ENCODE measurements at places on chromosomes 5 and 9.

GRCh38 chr5:40437452-40437861 lies 242.3 kb upstream of the PTGER4 start:
- no peak for DNase-seq

- no peak for DNase-seq
Observed at GRCh38 chr9:21904776-21905175, 89.4 kb downstream of the CDKN2A start.

DNA sequence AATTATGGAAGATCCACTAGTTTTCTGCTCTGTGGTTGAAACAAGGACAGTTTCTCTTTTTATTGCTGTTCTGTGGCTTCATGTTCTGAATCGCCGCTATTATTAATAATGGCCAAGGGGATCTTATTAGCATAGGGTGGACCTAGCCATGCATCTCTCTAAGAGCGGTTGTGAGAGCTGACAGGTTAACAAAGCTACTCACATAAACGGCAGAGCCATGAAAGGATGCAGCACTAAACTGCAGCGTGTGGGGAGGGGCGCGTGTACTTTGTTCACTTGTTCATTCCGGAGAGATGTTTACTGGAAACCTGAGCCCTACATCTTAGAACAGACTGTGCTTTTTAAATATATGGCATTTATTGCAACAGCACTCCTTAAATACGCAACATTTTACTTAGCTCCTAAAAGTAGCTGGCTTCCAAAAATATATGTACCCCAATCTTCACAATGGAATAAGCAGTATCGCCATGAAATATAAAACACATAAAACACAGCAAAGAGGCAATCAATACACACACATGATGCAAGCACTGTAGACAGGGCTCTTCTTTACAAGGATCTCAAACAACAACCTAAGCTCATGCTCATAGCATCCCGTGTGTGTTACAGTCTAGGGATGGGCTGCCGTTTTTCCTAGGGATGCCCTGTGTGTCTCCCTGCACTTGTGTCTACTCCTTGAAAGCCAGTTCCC lies 424.6 kb downstream of the MED10 start:
- DNase-seq, result no peak

DNA sequence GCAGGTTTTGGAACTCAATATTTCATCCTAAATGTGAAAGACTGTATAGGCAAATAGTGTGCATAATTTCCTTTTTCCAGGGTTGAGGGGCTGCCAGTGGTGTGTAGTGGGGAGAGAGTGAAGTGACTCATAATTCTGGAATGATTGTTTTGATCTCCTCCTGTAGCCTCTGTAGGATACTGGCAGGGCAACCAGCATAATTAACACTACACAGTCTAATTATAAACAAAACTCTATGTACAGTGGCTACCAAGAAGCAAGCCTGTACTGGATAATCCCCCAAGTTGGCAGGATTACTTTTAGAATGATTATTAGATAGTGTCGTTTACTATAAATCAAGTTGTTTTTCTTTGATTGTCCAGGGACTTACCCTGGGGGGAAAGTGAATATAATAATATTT lies 32.2 kb downstream of the LNPEP start:
- no peak for DNase-seq

- no peak for DNase-seq
Observed at GRCh38 chr5:173953528-173954090, 35.4 kb upstream of the C5orf47 start.

DNA sequence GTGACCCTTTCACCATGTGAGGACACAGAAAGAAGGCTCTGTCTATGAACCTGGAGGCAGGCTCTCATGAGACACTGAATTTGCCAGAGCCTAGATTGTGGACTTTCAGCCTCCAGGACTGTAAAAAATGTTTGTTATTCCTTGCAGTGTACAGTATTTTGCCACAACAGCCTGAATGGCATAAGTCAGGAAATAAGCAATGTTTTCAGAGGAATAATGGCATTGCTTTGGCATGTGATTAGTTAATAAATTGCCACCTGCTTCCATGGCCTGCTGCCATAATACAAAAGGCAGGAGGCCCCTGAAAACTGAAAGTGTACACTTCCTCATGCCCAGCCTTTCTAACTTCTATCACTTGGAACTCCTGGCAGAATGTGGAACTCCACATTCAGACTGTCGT lies 408.1 kb downstream of the GADD45G start:
- no peak for DNase-seq

- DNase-seq, result no peak
Observed at GRCh38 chr9:7144265-7145046, 386.7 kb downstream of the KDM4C start.

- DNase-seq, result no peak
Observed at GRCh38 chr9:127168756-127169574, 46.5 kb upstream of the ANGPTL2 start.

GRCh38 chr5:133029416-133029815 lies 3.1 kb upstream of the ZCCHC10 start:
- DNase-seq, result no peak

DNA sequence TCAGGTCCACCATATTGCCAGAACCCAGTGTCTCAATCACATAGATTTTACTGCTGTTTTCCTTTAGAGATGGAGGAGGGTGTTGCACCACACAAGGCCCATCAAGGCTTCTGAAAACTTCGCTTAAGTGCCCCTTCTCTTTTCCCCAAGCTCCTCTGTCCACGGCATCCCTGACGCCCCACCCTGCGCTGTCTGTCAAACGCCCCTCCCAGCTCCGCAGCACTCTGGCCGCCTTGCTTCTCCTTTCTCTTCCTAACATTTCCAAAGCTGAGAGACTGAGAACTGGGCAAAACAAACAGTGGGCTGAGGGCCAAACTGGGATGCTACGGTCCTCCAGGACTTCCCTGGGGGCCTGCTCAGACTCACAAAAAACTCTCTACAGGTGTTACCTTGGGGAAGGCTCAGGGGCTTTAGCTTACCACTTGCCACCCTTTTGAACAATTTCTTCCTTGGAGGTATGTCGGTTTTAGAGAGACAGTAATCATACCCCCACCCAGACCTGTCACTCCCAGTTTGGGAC lies 28.3 kb upstream of the ERGIC1 start:
- DNase-seq, result no peak

- no peak for DNase-seq
Observed at GRCh38 chr9:37996819-37997217, 72.2 kb downstream of the SHB start.

DNA sequence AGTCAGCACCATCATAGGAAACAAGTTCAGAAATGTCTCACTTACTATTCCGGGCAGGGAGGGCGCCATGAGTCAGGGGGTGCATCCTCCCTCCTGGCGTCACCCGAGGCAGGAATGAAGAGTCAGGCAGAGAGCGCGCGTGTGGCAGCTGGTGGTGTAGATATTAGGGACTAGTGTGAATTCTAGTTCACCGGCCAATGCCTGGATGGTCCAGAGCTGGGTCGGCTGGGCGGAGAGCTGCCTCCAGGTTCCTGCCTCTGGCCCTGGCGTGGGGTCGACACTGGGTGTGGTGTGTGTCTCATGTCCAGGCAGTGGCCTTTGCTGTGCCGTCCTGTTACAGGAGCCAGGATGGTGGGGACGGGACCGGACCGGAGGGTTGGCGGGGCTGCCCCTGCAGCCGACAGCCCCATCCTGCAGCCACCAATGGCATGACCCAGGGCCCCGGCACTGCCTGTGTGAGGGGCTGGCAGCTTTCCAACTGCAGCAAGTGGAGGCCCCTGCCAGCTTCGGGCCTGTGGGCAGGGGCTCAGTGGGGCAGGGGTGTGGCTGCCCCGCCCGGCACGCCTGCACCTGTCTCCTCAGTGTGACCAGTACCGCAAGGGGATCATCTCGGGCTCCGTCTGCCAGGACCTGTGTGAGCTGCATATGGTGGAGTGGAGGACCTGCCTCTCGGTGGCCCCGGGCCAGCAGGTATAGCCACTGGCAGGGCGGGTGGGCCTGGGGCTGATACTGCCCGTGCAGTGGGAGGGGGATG lies 9.1 kb downstream of the DIPK1B start:
- DNase-seq, result no peak

All from BJ (cell line).